ENCODE measurements at places on chromosomes 1 and 21.

GRCh38 chr1:97379387-97380075 is 541.3 kb downstream of the DPYD start:
- peak; percentile 62 for DNase-seq

- DNase-seq, result no peak
These were observed 57.6 kb downstream of the FAF1 start for GRCh38 chr1:50902419-50902818.

- DNase-seq, result no peak
These were observed 40.9 kb upstream of the LRRC8B start for GRCh38 chr1:89483757-89484077.

DNA sequence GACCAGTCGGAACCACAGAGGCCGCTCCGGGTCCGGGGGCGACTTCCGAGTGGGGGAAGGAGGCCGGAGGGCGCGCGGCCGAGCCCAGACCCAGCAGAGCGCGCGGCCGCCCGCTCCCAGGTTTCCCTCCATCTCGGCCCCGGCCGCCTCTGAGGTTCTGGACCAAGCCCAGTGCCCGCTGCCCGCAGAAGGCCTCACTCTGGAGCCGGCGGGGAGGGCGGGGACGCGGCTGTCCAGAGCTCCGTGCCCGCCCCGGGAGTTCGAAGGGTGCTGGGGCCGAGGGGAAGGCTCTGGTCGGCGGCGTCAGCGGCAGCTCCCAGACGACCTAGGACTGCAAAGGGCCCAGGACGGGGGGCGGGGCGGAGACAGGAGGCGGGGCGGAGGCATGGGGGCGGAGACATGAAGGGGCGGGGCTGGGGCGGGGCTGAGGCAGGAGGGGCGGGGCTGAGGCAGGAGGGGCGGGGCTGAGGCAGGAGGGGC is 48.0 kb upstream of the SLC19A1 start:
- peak; percentile 36 for DNase-seq

- peak; percentile 38 for DNase-seq
These were observed 480 bp downstream of the DPYD start for GRCh38 chr1:97920276-97920831.

DNA sequence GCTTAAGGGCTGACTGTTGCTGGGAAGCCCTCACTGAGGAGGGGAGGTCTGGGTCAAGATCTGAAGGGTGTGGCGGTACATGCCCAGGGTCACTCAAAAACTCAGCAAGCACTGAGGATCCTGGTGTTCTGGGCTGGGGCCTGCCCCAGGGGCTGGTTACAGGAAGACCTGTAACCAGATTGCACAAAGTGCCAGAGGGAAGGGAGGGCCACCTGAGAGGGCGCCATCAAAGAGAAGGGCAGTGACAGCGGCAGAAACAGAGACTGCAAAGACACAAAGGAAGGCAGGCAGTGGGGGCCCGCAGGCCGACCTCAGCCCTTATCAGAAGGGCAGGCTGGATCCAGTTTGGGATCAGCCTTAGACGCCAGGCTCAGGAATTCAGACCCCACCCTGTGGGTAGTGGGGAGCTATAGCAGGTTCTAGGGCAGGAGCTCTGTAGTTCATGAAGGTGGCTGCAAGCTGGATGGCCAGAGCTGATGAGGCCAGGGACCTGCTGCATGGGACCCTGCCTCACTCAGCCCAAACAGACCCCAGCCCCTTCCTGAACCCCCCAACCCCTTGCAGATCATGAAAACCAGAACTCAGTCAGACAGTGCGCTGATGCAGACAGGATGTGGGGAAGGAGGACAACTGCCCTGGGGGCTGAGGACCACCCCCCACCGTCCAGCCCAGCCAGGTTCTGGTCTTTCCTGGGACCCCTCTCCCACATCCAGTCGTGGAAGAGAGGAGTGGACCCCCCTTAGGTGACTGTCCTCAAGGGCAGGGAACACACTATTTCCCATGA is 3.9 kb downstream of the SH2D5 start:
- DNase-seq, result no peak

GRCh38 chr1:40567825-40568224 is 36.4 kb downstream of the ZNF684 start:
- DNase-seq, result no peak

- DNase-seq, result peak; percentile 53
These were observed 7.1 kb upstream of the PTTG1IP start for GRCh38 chr21:44880405-44881197.

DNA sequence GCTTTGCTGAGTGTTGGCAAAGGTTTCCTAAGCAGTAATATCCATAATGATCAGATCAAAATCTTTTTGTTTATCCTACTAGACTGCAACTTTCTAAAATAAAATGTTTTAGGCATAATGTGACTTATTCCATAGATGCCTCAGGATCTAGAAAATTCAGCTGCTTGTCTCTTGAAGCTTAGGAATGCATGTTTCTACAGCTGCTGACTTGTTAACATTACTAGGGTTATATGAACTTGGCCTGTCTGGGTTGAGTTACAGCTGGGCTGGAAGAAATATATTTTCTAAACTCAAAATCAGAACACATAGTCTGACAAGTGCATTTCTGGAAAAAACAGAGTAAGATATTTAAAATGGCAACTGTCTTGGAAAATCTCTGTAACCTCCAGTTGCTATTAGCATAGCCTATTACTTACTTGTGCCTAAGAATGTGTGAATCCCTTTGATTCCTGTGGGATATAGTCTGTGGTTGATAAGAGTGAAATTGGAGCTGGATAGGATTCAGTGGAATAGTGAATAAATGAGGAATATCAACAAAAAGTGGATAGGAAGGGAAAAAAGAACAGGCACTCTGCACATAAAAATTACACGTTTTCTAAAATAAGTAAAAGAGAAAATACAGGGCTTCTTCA is 61.2 kb downstream of the RGS4 start:
- DNase-seq, result no peak

DNA sequence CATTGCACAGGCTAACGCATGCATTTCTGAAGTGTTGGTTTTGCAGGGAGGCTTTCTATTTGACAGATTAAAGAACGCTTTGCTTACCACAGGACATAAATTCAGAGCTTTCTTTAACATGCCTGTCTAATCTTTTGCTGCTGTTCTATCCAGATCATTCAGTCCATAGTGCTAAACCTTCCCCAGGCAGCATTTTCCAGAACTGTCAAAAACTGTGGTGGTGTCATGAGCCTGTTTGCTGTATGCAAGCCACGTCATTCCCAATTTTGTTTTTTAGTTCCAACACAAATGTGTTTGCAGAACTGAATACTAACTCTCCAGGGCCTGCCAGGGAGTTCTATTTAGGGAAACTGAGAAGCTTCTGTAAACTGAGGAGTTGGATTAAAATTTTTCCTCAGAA is 390.5 kb upstream of the LYPLAL1 start:
- no peak for DNase-seq

DNA sequence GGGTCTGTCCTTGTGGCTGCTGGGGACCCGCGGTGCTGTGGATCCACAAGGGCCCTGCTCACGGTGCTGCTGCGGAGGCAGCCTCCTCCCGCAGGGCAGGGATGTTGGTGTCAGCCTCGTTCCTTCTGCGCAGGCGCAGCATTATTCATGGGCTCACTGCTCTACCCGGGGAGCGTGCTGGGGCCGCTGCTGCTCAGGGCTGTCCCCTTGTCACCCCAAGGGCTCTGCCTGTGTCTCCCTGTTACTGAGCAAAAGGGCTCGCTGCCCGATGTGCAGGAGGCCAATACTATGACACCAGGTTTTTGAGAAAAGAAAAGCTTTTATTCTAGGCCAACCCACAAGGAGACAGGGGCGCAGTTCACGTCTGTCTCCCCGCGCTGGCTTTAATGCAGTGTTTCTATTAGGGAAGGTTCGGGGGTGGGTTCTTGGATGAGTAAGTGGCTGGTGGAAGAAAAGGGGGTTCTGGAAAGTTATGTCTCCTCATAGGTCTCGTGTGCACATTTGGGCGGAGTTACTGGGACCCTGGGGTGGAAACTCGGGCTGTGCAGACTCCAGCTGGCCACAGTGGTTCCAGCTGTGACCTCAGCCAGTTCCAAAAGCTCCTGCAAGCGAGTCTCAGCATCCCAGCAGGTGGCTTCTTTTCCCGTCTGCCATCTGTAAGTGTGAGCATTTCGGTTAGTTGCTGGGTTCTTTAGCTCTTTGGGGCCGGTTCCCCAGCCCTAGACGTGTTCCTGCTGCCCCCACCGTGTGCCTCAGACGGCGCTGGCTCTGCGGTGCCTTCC is 40.8 kb upstream of the LRRC3 start:
- no peak for DNase-seq

DNA sequence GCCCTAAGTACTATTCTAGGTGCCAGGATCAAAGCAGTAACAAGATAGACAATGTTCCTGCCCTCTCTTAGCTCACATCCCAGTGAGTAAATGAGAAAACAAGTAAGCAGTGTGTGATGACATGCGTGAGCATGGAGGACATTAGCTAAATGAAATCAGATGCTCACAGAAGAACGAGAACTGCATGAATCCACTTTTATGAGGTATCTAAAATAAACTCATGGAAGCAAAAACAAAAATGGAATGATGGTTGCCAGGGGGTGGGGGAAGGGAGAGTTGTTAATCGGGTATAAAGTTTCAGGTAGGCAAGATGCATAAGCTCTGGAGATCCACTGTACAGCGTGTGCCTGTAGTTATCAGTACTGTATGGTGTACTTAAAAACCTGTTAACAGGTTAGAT is 195.1 kb downstream of the HHAT start:
- DNase-seq, result no peak

GRCh38 chr21:25385911-25386474 is 221.3 kb downstream of the MRPL39 start:
- peak; percentile 83 for DNase-seq

DNA sequence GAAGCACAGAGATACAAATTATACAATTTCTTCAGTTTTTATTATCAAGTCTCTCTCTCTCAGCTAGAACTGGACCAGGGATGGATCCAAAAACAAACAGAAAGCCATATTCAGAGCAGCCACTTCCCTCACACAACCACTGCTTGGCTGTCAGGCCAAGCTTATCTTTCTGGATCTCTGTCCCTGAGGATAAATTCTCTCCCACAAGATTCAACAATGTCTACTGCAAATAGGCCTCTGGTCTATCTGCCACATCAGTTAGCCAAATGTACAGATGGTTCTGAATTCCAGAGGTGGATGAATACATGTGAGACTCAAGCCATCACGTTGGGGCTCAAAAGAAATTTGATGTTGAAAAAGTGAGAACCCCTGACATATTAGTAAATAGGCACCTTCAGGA is 350.9 kb downstream of the LTN1 start:
- DNase-seq, result no peak

- DNase-seq, result peak; percentile 79
These were observed at the start of gene DISP1 for GRCh38 chr1:222814536-222815439. Gene DISP1, plus strand, starts transcription at chr1:222815039. Its CDS starts 127,785 bp downstream, at chr1:222942824.

GRCh38 chr1:39124282-39124681 is 80.2 kb upstream of the MACF1 start:
- DNase-seq, result no peak

GRCh38 chr1:53326598-53327181 is 1.2 kb downstream of the LRP8 start:
- DNase-seq, result no peak

DNA sequence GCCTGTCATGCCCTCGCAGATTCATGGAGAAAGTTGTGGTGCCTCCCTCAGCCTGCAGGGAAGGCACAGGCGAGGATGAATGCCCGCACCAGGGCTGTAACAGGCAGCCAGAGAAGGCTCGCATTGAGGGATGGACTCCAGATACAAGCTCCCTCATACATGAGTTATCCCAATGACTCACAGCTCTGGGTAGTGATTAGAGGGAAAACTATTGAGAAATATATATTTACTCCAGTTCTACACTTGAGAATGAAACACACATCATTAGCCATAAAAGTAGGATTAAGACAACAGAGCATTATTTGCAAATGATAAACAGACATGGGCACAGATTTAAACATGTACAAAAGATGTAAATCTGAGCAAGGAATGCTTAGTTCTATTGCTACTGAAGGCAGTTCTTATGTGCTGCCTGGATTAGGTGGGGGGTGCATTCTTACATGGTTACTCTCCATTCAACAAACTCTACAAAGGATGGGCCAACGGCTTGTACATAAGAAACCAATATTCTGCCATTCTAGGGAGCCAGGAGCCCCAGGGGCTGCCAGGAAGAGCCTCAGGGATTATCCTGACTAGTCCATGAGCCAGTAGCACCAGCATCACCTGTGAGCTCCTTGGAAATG is 97.9 kb downstream of the CSMD2 start:
- DNase-seq, result peak; percentile 83

GRCh38 chr1:40301541-40302299 is 15.4 kb downstream of the COL9A2 start:
- DNase-seq, result no peak

DNA sequence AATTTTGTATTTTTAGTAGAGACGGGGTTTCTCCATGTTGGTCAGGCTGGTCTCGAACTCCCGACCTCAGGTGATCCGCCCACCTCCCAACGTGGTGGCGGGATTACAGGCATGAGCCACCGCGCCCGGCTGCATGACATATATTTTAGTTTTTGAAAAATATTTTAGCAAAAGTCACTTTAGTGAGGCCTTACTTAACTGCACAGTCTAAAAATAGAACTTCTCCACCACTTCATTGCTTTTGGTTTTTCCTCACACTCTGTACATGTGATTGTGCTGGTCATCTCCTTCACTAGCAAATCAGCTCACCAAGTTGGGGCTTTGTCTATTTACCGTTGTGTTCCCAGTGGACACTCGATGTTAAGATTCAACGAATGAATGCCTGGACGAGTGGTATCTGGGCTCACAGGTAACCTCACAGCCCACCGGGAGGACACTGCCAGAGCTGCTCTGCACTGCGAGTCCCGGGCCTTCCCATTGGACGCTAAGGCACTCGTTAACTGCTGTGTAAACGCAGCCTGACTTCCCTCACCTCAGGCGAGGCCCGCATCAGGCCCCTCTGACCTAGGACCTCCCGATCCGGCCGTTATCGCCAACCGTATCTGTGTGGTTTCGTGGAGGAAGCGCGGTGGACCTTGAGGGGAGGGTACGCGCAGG is 14.0 kb upstream of the ZNF692 start:
- DNase-seq, result peak; percentile 67

GRCh38 chr1:90558126-90558525 is 159.0 kb downstream of the BARHL2 start:
- DNase-seq, result no peak

GRCh38 chr1:192477630-192478029 is 97.9 kb upstream of the RGS1 start:
- peak; percentile 80 for DNase-seq

DNA sequence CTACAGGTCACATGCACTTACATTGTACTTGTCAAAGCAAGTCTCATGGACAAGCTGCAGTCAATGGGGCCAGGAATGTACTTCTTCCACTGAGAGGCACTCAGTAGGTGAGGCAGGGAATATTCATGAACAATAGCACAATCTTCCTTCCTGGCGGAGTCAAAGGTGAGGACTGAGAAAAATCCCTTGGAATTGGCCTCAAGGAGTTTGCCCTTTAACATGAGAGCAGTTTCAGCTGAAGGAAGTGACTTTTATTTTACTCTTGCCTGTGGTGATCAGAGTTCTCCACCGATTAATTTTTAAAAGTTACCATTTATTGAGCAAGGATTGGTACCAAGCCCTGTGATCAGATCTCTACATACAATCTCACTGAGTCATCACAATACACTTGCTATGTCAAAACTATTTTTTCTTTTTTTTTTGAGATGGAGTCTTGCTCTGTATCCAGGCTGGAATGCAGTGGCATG is 11.2 kb upstream of the AK2 start:
- DNase-seq, result peak; percentile 59

- DNase-seq, result no peak
These were observed 308.5 kb upstream of the VAMP3 start for GRCh38 chr1:7462617-7463016.
